Nucleus accumbens (tissue), 56 donors: ENCODE measurements at places on chromosomes 13 and 19.

DNA sequence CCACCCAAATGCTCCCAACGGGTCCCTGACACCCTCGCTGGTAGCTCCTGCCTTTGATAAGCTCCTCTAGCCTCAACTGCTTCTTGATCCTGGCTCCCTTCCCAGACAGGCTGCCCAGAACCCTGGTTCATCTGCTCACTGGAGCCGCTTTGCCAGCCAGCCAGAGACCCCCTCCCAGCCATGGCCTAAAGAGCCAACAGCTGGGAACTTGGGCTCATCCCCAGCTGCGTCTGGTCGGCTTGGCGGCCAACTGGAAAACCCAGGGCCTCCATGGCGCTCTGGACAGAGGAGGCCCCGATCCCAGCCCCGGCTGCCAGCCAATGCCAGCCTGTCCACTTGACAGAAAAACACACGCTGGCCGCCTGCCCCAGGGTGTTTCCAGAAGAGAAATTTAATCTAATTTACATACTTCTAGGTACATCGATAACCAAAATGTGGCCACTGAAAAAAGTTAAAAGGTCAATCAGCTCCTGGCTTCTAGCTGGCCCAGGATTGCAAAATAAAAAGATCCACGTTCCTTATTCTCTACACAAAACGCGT lies 3.0 kb upstream of the AKAP8L start:
- peak; percentile 52 for DNase-seq

GRCh38 chr13:100403675-100404074 lies 184.9 kb downstream of the GGACT start:
- no peak for DNase-seq

DNA sequence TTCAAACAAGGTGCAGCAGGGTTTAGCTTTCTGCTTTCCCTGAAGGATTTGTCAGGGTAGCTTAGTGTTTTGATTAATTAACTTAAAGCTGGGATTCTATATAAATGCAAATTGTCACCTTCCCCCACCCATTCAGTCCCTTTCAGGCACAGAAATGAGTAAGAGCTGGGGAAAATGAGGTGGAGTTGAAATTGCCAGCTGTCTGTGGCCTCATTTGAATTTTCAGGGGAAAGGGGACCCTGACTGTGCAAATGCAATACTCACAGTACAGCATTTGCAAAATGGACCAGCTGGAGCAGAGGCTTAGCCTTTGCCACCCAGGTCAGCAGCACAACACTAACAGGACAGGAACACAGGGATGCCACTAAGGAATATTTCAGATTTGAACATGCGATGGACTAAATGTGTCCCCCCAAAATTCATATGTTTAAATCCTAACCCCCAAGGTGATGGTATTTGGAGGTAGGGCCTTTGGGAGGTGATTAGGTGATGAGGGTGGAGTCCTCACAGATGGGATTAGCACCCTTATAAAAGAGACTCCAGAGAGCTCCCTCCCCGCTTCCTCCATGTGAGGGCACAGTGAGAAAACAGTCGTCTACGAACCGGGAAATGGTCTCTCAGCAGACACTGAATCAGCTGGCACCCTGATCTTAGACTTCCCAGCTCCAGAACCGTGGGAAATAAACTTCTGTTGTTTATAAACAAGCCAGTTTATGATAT lies 59.5 kb upstream of the CYSLTR2 start:
- no peak for DNase-seq

GRCh38 chr19:15672580-15673175 lies at the start of gene CYP4F12:
CYP4F12 (plus strand) TSS chr19:15673087; CDS start chr19:15673530, 443 bp downstream.
- DNase-seq = no peak

DNA sequence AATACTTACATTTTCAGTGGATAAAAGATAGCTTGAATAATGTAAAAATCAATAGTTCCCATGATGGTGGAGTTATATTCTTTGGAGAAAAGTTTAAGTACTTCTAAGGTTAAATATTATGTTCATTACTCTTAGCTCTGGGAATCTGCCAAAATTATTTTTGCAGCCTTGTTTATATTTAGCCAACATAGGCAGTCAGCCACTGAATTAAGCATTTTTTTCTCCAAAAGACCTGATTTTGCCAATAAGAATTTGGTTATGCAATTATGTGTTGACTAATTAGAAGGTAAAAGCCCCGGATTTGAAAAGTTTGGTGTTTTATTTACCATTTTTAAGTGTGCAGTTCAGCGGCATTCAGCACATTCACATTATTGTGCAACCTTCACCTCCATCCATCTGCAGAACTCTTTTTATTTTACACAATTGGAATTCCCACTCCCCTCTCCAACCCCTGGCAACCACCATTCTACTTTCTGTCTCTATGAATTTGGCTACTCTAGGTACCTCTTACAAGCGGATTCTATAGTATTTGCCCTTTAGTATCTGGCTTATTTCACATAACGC lies 90.1 kb upstream of the C1QTNF9B start:
- no peak for DNase-seq

DNA sequence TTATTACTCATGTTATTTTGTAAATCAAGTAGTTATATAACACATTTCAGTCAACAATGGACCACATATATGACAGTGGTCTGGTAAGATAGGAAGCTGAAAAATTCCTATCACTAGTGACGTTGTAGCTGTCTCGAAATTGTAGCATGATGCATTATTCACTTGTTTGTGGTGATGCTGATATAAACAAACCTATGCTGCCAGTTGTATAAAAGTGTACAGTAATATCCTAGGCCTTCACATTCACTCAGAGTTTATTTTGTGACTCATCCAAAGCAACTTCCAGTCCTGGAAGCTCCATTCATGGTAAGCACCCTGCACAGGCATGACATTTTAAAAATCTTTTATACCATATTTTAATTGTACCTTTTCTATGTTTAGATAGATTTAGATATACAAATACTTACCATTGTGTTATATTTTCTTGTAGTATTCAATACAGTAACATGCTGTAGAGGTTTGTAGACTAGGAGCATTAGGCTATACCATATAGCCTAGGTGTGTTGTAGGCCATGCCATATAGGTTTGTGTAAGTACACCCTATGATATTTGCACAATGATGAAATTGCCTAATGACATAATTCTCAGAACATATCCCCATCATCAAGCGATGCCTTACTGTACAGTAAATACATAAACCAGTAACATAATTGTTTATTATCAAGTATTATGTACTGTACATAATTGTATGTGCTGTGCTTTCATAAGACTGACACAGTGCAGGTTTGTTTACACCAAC lies 49.3 kb downstream of the IFT88 start:
- no peak for DNase-seq

DNA sequence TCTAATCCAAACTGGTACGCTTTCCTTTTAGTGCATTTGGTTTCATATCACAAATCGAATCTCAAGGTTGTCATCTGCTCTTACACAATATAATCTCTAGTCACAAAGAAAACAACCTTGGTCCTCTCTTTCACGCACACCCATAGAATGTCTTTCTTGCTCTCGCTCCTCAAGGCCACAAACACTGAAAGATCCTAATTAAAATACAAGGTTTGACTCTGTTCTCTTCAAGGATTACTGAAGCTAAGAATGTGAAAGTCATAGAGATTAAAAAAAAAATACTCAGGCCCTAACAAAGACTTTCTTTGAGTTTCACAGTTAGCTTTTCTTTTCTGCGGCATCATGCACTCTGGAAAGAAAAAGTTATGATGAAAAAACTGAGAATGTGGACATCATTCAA lies 891.5 kb downstream of the EFNB2 start:
- no peak for DNase-seq

GRCh38 chr19:48403606-48404005 lies 10.1 kb downstream of the GRIN2D start:
- DNase-seq = no peak

DNA sequence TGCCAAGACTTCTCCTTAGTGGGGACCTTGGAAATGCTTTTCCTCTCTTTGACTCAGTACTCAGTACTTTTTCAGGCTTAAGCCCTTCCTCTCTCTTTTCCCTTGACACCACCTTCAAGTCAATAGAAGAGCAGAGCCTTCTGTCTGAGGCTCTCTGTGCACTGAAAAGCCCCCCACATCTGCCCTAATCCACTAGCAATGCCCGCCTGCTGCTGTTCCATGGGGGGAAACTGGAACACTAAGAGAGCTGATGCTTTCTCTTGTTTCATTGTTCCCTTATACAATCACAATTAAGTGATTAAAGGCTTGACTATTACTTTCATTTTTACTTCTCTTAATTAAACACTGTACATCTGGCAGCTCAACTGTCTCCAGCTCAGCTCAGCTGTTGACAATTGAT lies 254.5 kb downstream of the SLITRK6 start:
- no peak for DNase-seq

DNA sequence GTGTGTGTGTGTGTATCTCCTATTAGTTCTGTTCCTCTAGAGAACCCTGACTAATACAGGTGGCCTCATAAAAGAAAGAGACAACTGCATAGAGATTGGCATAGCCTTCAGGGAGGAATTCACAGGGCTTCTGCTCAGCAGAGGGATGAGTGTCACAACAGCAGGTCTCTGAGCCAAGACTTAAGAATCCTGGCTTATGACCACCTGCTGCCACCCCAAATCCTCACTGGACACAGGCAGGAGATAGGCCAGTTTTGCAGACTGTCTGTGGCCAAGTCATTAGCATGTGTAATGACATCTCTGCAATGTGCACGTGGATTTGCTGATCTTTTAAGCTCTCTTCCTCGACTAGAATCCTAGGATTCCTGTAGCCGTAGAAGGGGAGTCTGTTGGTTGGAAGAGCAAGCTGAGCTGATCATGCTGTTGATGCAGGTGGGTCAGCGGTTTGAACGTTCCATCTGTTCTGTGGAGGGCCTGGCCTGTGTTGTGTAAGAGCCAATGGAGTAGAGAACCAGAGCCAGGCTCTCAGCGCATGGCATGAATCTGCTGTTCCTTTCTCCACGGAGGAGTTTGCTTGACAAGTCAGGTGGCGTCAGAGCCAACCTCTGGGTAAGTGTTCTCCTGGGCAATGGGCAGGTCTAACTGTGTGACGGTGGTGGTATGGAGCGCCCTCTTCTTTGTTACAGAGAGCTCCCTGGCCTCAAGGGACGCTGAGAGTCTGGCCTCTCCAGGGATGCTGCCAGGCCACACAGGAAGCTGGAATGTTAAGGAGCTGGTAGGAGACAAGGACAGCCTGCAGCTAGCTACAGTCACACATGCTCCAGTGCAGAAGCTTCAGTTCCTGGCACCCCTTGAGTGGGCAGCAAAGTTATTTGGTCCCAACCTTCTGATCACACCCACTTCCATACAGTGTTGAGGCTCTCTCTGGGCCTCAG lies 503.1 kb downstream of the FOXO1 start:
- DNase-seq = no peak

GRCh38 chr13:101283782-101284181 lies 132.5 kb downstream of the NALCN start:
- peak; percentile 53 for DNase-seq

GRCh38 chr19:49809941-49810389 lies 3.1 kb downstream of the FUZ start:
- no peak for DNase-seq

DNA sequence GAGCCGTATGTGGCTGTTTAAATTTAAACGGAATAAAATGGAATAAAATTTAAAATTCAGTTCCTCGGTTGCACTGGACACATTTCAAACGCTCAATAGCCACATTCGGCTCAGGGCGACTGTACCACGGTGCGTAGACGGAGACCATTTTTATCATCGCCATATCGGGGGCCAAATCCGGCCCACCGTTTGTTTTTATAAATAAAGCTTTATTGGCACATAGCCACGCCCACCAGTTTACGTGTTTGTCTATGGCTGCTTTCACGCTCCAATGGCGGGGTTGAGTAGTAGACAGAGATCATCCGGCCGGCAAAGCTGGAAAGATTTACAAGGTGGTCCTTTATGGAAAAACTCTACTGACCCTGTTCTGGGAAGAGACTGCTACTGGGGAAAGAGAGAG lies 33.0 kb downstream of the PTPRS start:
- no peak for DNase-seq

GRCh38 chr13:74575729-74576125 lies 441.5 kb upstream of the KLF12 start:
- DNase-seq = peak; percentile 14

DNA sequence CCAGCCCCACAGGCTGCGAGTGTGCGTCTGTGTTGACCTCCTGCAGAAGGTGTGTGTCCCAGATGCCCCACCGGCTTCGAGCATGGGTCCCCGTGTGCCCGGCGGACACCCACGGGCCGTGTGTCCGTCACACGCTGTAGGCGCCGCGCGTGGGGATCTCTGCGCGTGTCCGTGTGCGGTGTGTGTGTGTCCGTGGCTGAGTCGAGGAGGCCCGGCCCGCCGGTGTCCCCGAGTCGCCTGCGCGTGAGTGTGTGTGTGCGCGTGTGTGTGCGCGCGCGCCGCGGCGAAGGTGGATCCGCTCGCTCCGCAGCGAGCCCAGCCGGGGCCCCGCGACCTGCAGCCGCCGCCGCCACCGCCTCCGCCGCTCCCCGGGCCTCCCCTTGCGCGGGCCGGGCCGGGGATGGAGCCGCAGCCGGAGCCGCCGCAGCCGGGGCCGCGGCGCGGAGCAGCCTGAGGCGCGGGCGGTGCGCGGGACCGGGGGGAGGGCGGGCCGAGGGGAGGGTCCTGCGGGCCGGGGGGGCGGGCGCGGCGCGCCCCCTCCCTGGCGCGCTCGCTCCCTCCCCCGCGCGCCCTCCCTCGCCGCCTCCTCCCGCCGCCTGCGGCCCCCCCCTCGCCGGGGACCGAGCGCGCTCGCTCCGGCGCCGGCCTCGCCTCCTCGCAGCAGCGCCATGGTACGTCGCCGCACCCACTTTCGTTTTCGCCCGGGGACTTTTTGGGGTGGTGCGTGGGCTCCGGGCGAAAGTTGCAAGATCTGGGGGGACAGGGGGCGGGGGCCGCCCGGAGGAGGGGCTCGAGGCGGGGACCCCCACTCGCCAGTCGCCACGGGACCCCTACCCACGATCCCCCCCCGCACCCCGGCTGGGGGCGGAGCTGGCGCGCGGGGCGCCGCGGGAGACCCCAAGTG lies 7.1 kb upstream of the NFIC start:
- DNase-seq = peak; percentile 54

DNA sequence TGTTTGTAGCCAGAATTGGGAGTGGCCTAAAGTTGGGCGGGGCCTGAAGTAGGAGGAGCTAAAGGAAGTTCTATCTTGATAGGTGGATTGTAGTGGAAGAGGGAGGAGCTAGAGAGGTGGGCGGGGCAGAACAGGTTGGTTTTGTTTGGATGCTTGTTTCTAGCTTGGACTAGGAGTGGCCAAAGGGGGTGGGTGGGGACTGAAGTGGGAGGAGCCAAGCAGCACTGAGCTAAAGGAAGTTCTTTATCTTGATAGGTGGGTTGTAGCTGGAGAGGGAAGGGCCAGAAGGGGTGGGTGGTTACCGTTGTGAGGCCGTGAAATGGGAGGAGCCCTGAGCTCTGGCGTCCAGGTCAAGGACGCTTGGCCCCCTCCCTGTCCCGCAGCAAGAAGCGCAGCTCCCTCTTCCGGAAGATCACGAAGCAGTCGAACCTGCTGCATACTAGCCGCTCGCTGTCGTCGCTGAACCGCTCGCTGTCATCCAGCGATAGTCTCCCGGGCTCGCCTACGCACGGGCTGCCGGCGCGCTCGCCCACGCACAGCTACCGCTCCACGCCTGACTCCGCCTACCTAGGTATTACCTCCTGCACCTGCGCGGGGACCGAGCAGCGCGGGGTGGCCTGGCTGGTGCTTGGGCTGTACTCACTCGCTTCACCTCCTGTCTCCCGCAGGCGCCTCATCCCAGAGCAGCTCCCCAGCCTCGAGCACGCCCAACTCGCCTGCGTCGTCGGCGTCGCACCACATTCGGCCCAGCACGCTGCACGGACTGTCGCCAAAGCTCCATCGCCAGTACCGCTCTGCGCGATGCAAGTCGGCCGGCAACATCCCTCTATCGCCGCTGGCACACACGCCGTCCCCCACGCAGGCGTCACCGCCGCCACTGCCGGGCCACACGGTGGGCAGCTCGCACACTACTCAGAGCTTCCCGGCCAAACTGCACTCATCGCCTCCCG lies 8.0 kb downstream of the DNASE2 start:
- peak; percentile 6 for DNase-seq
